ENCODE measurements at places on chromosomes 1 and 21.

GRCh38 chr1:226292874-226293552 is 16.0 kb downstream of the LIN9 start:
- DNase-seq = no peak

DNA sequence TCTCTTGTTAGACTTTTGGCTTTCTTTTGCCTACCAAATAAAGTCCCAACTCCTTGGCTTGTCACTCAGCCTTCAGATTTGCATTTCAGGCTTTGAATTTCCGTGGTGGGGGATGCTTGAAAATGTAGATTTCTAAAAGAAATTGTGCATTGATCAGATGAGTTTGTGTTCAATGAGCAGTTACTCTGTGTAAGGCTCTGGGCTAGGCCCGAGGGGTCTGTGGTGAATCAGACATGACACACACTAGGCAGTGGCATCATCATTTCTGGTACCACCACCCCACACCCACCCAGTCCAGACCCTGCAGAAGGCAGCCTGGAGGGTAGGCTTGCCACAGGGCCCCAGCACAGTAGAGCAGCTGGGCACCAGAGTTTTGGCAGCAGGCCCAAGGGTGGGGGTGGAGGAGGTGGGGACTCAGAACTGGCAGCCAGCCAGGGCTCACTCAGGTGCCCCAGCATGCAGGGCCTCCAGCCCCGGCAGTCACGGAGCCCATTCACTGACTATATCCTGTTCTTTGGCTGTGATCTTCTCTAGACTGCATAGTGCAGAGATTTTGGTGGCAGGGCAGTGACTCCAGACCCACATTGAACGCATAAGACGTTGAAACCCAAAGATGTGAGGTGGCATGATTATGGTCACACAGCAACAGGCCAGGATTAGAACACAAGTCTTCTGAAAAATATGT is 97.2 kb upstream of the ARTN start:
- DNase-seq = peak; percentile 83

GRCh38 chr1:104488296-104489015 is 738.8 kb downstream of the AMY1C start:
- DNase-seq = no peak

DNA sequence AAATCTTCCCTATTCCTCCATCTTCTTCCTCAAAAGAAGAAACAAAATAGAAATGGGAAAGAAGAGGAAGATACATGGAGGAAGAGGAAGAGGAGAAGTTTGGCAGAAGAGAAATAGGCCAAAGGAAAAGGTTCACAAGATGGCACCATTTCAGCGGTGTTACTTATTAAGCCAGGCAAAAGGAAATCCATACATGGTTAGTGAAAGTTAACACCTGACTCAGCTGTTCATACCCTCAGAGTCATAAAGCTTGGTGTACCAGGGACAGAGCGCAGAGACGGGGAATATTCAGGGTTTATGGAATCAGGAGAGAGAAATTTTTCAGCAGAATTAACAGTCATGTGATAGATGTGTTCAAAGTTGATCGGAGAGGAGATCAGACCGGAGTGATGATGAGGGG is 70.6 kb downstream of the COQ8A start:
- no peak for DNase-seq

DNA sequence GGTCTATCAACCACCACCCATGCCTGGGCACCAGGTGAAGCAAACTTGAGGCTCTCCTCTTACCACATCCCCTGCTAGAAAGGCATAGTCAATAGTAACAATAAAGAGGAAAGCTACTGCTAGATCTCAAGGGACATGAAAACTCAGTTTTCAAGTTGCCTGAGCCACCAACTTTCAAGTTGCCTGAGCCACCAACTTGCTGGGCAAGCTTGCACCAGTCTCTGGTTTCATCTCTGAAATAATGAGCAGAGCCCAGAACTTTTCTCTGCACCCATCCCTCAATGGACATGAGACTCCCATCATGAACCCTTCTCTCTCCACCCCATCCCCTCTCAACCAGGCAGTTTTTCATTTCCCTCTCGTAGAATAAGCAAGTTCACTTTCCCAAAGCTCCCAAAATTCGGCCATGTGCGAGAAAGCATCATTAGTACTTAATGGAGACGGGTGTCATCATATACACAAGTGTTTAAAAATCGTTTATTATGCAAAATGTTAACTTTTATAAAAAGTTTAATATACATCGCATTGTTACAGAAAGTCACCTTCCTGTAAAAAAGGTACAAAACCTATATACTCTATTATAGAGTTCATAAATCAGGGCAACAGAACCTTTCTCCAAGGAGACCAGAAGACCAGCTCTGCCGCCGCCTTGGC is 1.7 kb downstream of the ID3 start:
- DNase-seq = no peak

GRCh38 chr1:22556391-22557104 is 6.7 kb upstream of the EPHA8 start:
- DNase-seq = no peak

GRCh38 chr1:209580577-209580976 is 2.9 kb upstream of the CAMK1G start:
- DNase-seq = no peak

DNA sequence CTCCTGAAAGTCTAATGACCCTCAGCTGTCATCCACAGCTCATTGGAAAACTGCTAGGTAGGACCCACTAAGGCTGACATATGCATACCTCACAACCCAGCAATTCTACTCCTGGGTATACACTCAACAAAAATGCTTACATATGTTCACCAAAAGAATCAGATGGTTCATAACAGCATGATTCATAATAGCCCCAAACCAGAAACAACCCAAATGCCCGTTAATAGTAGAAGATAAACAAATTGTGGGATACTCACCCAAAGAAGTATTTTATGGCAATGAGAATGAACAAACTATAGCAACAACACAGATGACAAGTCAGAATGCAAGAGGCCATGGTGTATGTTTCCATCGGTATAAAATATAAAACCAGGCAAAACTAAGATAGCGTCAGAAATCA is 124.6 kb downstream of the HLCS start:
- no peak for DNase-seq

GRCh38 chr1:171841931-171842761 is 848 bp downstream of the DNM3 start:
- peak; percentile 17 for DNase-seq

- DNase-seq = no peak
Measured at GRCh38 chr1:8524627-8525157, 206.8 kb downstream of the SLC45A1 start.

- DNase-seq = no peak
Measured at GRCh38 chr21:31860851-31861250, 12.0 kb upstream of the HUNK start.

GRCh38 chr1:183279835-183280234 is 93.8 kb downstream of the LAMC2 start:
- DNase-seq = no peak

GRCh38 chr1:186079084-186079684 is 295.9 kb downstream of the TPR start:
- DNase-seq = no peak

- peak; percentile 51 for DNase-seq
Measured at GRCh38 chr21:46431884-46432488, 26.7 kb upstream of the DIP2A start.

Measured in naive thymus-derived CD8-positive, alpha-beta T cell (primary cell).